ENCODE measurements at places on chromosomes 5 and 9.

DNA sequence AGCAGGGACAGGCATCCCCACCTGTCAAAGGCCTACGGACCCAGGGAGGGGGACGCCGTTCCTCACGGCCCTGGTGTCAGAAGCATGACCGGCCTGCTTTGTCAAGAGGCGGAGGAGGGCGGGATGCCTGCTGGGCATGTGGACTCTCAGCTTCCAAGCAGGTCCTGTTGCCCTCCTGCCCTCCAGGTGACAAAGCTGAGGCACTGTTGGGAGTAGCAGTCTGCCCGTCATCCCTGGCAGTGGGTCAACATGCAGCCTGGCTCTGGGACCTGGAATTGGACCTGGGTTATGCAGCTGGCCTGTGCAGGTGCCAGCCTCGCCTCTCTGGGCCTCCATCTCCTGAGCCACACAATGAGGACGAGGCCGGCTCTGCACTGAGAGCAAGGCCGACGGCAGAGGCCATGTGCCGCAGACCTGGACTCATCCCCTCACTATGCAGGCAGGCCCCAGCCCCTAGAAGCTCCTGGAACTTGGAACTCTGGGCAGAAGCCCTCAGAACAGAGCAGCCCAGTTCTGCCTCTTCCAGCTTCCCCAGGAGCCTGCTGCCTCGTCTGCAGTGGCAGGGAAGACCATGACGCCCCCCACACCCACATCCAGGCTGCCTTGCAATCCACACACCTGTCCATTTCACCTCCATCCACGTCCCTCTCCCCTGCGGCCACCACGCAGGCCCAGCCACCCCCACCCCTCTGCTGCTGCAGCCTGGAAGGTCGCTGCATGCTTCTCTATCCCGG, 20.8 kb upstream of the FCN1 start:
- DNase-seq = no peak

DNA sequence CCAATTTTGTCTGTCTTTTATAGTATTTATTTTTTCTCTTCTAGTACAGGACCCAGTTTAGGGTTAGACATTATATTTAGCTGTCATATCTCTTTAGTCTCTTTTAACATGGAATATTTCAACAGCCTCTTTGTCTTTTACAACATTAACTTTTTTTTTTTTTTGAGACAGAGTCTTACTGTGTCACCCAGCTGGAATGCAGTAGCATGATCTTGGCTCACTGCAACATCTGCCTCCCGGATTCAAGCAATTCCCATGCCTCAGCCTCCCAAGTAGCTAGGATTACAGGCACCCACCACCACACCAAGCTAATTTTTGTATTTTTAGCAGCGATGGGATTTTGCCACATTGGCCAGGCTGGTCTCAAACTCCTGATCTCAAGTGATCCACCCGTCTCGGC, 90.1 kb downstream of the ADAMTS6 start:
- no peak for DNase-seq

- DNase-seq = no peak
Observed at GRCh38 chr5:168878135-168878745, 299.1 kb upstream of the PANK3 start.

- no peak for DNase-seq
Observed at GRCh38 chr9:21027295-21027694, 4.1 kb downstream of the HACD4 start.

DNA sequence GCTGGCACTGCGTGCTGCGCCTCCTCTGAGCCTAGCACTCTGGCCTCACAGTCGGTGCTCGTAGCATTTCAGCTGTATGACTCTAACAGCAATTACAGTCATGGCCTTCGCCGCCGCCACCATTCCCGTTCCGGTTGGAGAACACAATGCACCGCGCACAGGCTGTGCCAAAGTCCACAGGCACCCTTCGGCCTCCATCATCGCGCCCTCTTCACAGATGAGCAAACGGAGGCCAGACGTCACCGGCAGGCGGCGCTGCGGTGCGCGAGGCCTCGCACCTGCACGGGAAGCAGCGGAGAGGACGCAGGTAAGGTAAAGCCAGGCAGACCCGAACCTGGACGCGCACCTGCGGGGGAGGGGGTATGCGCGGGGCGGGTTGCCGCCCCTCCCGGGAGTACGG, 128.9 kb downstream of the BARX1 start:
- DNase-seq = no peak

DNA sequence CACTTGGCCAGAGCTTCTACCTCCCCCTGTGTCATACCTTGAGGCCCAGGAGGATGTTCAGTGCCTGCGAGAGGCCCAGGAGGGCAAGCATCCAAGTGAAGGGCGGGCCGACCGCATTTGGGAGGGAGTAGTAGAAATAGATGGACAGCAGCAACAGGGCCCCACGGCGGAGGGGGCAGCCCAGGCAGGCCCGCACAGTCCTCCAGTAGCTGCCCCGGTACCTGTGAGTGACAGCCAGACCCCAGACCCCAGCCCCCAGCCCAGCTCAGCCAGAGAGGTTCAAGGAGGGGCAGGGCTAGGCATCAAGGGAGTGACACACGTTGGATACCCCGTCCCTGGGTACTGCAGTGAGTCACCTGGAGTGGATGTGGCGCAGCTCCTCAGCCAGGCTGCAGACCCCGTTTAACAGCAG, 1.4 kb downstream of the STING1 start:
- no peak for DNase-seq

GRCh38 chr5:59134471-59135163, 551.7 kb downstream of the RAB3C start:
- DNase-seq = no peak

GRCh38 chr9:95373069-95373681, 55.7 kb upstream of the FANCC start:
- no peak for DNase-seq

- peak; percentile 81 for DNase-seq
Observed at GRCh38 chr5:108260117-108260857, 121.6 kb downstream of the FBXL17 start.

DNA sequence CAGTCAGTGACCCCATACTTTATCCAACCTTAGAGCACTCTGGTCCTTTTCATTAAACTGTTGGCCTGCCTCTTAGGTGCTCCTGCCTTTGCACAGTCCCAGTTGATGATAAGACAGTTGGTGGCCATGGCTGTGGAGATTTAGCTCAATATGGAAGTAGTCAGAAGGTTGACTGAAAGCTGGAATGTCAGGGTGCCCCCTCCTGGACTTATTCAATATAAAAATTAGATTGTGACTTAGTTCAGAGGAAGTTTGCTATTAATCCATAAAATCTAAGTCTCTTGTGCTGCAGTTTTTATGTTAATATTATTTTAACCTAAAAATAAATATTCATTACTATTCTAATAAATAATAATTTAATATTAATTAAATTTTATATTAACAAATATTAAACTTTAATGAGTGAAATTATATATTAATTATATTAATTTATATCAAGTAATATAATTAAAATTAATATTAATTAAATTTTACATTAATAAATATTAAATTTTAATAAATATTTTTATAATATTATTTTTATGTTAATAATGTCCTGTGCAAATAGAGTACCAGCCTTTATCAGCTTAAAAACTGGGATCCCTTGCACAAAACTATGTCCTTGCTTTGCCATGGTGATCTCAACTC, 77.7 kb upstream of the ADAMTSL1 start:
- DNase-seq = no peak

DNA sequence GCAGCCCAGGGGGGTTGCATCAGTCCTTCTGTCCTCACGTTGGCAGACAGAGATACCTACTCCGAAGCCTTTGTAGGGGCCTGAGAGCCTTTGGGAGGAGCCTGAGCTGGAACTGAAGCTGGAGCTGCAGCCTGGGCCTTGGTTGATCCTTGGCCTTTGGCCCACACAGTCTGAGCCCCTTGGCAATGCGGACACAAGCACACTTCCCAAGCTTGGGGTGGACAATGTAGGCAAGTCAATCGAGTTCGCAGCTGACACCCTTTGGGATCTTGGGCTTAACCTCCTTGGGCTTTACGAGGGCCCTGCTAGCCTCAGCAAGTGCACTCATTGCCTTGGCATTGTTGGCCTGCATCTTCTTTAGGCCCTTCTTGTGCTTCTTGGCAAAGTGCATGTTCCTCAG, 5.9 kb downstream of the CSNK1A1 start:
- no peak for DNase-seq

- DNase-seq = no peak
Observed at GRCh38 chr5:116075191-116075831, 9.5 kb upstream of the COMMD10 start.

- peak; percentile 90 for DNase-seq
Observed at GRCh38 chr9:78369639-78370219, 72.8 kb downstream of the PSAT1 start.

- DNase-seq = peak; percentile 72
Observed at GRCh38 chr5:131795879-131796792, 681 bp downstream of the FNIP1 start.

DNA sequence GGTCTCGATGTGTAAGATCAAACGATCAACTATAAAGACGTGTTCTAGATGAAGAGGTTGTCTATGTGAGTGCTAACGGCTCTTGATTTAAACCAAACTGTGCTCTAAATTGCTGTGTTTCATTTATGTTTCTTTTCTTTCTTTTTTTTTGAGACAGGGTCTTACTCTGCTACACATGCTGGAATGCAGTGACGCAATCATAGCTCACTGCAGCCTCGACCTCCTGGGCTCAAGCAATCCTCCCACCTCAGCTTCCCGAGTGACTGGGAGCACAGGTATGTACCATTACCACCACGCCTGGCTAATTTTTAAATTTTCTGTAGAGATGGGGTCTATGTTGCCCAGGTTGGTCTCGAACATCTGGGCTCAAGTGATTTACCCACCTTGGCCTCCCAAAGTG, 24.0 kb upstream of the RNF130 start:
- DNase-seq = no peak

GRCh38 chr9:94734054-94734754, 7.7 kb downstream of the AOPEP start:
- DNase-seq = no peak

DNA sequence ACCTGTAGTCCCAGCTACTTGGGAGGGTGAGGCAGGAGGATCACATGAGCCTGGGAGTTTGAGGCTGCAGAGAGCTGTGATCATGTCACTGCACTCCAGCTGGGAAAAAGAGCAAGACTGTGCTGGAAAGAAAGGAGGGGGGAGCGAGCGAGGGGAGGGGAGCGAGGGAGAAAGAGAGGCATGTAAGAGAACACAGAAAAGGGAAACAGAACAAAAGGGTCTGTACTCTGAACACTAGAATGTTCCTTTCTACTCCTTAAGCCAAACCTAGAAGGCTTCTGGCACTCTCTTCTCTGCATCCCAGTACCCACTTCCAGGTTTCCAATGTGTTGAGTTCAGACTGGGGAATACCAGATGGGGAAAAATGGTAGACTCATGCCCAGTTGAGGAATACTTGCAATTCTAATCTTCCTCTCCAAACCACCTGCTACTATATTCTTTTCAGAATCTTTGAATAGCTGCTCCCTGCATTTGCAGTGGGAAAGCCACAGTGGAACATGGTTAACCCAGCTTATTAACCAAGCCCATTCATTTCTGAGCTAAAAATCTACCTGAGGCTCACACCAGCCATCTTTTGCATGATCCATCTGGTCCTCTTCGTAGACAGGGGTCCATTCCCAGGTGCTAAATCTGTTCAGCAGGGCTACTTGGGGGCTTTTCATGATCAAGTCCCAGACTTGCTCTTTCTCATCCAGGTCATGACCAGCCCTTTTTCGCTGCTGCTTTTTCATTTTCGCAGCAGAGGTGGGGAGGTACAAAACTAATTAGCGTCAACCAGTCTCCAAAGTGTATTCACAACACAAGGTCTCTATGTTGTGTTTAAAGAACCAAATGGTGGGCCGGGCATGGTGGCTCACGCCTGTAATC, 34.9 kb downstream of the SEMA4D start:
- DNase-seq = no peak

DNA sequence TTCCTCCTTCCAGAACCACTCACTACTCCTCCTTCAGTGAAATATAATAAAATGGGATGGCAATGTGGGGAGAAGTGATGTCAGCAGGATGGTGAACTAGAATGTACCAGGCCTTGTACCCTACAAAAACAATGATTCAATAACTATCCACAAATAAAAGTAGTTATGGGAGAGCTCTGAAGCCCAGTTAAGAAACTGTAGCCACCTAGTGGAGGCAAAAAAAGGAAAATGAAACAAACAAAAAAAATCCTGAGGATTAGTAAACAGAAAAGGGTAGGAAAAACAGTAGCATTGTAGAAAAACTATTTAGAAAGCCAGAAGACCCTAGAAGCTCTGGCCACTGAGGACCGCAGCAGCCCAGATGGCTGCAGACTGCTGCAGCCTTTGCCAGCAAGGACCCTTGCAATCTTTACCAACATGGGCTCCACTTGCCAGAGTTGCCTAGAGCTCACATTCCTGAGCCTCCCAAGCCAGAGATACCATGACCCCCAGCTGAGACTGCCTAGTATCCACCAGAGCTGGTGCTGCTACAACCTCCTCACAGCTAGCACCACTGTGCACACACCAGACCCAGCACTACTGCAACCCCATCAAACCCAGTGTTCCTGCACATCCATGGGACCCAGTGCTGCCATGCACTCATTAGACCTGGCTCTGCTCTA, 259.7 kb upstream of the MSX2 start:
- no peak for DNase-seq

DNA sequence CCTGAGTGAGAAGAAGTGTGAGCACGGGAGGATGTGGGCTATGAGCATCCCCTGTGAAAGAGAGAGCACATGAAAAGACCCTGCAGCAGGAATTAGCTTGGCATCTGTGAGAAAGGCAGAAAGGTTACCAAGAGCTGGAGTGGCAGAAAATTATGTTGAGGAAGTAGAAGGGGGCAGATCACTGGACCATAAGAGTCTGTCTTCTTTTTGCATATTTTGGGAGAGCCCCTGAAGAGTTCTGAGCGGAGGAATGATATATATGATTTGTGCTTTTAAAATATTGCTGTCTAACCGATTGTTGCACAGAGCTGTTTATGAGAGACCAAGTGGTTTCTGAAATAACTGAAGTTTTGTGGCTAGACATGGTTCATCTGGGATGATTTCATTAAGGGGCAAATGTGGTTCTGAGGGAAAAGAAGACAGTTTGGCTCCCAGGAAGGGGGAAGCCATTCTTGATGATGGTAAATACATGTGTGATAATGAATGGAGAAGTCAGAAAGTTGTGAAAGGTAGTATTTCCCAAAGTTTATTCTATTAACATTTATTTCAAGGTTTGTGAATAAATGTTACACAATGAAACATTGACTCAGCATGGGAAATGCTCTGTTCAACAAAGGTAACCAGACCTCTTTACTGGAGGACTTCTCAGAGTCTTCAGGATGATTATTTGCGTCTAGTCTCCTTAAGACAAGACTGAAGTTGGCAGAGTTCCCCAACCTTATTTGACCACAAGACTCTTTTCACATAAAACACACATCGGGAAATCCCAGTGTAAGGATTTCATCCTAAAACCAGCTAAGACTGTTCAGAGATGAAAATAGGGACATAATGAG, 31.5 kb upstream of the ADRB2 start:
- DNase-seq = no peak

Data from pancreas (tissue), 10 donors.